ENCODE measurements at places on chromosomes 5 and 9. TPM values are rescaled to one million over a fixed set of nuclear protein-coding genes. Genes with fewer than 3 reads are reported as not detected.

GFI1B gene
- 0.85 TPM for total RNA-seq

C5orf58 gene
- not detected for total RNA-seq

WDR38 gene
- not detected for total RNA-seq

GABRP gene
- not detected for total RNA-seq

BHMT2 gene
- total RNA-seq: not detected

FOXI1 gene
- not detected for total RNA-seq

GFRA3 gene
- total RNA-seq: not detected

DNA sequence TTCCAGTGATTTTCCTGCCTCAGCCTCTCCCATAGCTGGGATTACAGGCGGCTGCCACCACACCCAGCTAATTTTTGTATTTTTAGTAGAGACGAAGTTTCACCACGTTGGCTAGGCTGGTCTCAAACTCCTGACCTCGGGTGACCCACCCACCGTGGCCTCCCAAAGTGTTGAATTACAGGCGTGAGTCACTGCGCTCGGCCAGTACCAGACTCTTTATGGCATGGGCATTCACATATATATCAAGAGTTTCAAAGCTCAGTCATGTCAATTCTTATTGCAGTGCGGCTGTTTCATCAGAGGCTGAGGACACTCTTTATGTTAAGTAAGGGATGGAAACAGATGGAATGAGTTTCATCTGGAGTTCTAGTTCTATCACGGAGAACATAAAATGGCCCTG lies 315.2 kb upstream of the CDH6 start:
- no peak for DNase-seq

DNA sequence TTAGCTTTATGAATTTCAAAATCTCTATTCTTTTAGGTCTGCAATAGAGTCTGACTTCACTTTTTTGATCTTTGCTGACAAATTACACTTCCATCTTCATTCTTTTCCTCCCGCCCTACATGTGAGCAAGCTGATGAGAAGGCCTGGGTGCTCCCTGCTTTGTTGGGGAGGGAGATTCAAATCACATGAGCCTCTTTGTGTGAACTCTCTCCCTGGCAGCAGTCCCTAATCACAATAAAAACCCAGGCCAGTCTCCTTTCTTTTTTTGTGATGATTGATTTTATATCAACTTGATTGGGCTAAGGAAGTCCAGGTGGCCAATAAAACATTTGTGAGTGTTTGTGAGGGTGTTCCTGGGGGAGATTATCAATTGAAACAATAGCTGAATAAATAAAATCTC lies 89.4 kb downstream of the PSAT1 start:
- no peak for DNase-seq

DNA sequence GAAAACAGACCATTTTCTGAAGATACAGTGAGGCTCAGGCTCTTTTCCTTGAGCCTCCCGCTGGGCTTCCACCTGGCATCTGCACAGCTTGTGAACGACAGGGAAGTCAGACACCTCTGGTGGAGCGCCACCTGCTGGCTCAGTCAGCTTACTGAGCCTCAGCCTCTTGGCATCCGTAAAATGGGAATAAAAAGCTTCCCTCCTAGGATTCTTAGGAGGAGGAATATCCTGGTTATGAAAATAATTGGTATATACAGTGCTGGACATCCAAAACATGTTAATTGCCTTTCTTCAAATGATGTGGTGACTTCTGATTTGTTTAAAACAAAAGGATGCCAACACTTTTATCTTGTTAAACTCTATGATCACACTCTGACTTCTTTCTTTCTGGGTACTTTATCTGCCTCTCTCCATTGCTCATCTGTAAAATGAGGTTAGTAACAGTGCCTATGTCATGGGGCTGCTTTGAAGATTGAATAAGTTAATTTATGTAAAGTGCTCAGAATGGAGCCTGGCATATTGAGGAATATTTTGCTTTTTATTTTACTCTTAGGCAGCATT lies 67.5 kb downstream of the MAMDC2 start:
- peak; percentile 55 for DNase-seq

DNA sequence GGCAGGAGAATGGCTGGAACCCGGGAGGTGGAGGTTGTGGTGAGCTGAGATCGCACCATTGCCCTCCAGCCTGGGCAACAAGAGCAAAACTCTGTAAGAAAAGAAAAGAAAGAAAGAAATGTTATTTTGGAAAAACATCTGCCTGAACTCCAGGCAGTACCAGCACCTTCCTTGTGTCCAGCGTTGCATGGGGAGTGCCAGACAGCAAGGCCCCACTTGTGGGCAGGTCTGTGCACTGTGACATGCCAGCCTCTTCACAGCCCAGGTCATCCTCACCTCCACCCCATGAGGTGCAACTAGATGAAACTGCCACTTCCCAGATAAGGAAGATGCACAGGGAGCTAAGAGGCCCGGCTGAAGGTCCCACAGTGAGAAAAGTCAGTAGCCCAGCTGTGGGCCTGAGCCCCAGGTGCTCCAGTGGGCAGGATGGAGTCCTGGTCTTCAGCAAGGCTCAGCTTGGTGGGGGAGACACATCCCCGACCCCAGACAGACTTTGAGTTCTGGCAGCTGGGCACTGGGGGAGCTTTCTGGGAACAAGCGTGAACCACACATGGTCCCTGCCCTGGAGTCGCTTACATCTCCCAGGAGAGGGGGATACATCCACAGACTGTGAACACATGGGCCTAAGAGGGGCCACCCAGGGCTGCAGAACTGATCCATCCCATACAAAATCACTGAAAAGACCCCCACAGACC lies 146.9 kb upstream of the IER5L start:
- no peak for DNase-seq

DNA sequence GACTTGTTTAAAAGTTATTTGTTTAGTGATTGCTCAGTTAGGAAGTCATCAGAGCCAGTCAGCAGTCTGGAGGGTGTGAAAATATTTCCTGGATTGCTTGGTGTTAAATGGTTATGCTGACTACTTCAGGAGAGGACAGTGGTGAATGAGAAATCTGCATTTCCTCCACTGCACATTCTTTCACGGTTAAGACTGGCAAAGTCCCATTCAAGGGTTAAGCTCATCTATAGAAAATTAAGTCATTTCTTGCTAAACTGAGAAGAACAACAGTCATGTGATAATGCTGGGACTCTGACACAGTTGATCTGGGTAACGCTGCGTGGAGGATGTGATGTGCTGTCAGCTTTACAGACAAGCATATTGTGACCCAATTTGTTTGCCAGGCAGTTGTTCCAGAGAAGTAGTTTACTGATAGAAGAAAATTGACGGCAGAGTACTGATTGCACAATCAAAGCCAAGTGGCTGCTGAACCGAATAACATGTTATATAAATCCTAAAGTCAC lies 80.4 kb downstream of the GRAMD2B start:
- DNase-seq: no peak

DNA sequence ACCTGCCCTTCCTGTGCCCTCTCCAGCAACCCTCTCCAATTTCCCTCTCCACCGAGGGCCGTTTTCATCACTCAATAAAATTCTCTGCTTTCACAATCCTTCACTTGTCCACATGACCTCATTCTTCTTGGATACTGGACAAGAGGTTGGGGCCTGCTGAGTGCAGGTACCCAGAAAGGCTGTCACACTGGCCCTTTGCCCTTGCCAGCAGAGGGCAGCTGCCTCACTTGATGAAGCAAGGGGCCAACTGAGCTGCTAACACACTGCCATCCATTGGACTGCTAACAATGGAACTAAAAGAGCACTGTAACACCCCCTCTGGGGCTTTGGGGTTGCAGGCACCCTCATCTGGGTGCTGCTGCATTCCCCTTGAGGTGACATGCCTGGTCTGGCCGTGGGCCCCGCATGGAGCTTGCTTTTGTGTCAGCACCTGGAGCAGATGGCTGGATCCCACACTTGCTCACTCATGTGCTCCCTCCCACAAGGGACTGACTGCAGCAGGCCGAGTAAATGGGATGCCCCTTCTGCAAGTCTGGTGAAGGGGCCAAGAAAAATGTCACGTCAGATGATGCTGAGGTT lies 308.1 kb upstream of the ADCY2 start:
- no peak for DNase-seq

GRCh38 chr9:114364134-114365041 lies 23.4 kb downstream of the AKNA start:
- peak; percentile 64 for DNase-seq

- DNase-seq: no peak
Observed at GRCh38 chr5:101142102-101142501, 239.0 kb upstream of the ST8SIA4 start.

GRCh38 chr5:141343242-141343952 lies at the start of gene PCDHGA3:
TSS of gene PCDHGA3 (plus strand) at chr5:141343829. CDS start at chr5:141344034, 205 bp downstream.
- no peak for DNase-seq

- no peak for DNase-seq
Observed at GRCh38 chr5:127683008-127683407, 20.2 kb upstream of the CCDC192 start.

- DNase-seq: no peak
Observed at GRCh38 chr9:132698989-132699388, 28.7 kb downstream of the GTF3C4 start.

Data from B cell (primary cell).